Stomach (tissue), 19 donors: ENCODE measurements at places on chromosomes 2 and 18. TPM values are rescaled to one million over a fixed set of nuclear protein-coding genes. Genes with fewer than 3 reads are reported as not detected.

The DYNAP gene
- not detected for total RNA-seq

- DNase-seq, result no peak
Measured at GRCh38 chr18:2968606-2969005, 44.3 kb downstream of the LPIN2 start.

The CCDC142 gene
- total RNA-seq, result 51.3 TPM

DNA sequence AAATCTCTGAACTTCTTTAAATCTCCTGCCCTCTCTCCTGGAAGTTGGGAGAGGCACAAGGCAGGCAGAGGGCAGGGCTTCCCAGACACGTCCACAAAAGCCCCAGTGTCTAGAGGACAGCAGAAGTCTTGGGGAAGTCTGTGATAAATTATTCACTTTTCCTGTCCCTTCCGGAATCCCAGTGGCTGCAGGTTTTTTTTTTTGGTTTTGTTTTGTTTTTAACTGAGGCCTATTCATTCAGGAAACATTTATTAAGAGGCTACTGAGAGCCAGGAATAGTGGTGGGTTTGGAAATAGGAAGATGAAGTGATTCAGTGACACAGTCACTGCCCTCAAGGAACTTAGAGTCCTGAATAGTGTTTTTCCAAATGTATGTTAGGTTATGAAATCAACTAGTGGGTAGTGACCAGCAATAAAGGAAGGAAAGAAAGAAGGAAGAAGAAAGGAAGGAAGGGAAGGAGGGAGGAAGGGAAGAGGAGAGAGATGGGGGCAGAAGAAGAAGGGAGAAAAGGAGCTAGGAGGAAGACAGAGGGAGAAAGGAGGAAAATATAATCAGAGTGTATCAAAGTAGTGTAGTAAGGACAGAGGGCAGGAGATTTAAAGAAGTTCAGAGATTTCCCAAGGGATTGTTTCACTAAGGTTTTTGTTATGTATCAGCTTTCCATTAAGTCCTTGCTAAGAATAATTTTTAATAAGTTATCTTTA, 98.9 kb upstream of the ZFP36L2 start:
- no peak for DNase-seq

DNA sequence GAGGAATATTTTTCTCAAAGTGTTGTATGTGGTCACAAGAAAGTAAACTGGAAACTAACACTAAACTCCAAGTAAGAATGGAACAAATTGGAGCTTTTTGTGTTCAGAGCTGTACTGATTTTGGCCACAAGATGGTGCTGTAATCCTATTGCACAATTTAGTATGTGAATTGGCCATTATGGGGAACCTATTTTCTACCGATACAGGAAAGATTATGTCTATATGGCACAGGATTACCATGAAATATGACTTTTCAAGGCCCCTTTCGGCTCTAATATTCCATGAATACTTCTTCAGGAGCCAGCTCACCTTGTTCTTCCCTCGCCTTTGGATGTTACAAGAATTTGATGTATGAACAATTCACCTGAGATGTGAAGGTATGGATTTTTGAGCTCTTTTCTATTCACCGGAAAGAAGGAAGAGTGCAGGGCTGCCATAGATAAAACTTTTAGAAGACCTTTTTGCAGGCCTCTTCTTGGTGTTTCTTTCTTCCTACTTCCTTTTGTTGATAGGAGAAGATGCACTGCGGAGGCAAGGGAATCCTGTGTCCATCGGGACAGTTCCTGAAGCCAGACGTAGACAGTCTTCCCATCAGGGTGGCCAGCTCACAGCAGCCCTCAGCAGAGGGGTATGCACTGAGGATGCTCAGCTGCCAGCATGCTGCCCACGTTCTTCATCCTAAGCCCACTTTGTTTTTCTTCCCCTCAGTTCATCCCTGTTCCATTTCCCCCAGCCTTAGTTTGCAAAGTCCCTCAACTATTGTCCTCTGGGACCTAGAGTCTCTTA, 13.3 kb downstream of the MRPL44 start:
- peak; percentile 81 for DNase-seq

DNA sequence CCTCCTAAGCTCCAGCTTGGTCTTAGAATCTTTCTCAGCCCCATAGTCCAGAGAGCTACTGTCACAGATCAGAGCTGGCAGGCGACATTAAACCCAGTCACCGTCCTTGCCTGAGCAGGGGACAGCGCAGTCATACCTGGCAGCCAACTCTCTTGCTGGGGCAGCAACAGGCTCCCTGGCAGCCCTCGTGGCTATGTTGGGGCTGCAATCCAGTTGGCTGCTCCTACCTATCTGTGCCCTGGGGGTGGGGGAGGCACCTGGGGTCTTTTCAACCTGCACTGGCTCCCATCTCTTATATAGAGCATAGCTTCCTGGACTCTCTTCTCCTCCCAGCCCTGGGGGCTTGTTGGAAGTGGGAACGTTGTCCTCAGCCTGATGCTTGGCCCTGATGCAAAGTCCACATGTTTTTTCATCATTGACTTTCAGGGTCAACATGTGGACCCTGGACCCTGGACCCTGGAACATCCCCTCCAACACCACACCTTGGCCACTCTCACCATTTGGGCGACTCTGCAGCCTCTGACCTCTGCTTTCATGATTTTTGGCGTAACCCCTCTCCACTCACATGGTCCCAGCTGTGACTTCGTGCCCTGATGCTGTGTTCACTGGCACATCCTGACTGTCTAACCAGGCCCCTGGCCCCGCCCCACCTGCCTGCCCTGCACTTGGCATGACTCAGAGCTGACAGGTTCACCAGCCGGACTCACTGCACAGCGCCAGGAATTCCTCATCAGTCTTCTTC, 45.6 kb downstream of the ATOH8 start:
- DNase-seq, result no peak

GRCh38 chr2:102056079-102056581, 64.4 kb downstream of the IL1R2 start:
- no peak for DNase-seq

- peak; percentile 54 for DNase-seq
Measured at GRCh38 chr2:98483257-98483861, 38.7 kb downstream of the INPP4A start.

GRCh38 chr2:88754585-88755320, 63.3 kb downstream of the RPIA start:
- no peak for DNase-seq

The SDC1 gene
- total RNA-seq, result 21.0 TPM

The SERPINB3 gene
- total RNA-seq, result not detected
